ENCODE measurements at places on chromosomes 1 and 21.

DNA sequence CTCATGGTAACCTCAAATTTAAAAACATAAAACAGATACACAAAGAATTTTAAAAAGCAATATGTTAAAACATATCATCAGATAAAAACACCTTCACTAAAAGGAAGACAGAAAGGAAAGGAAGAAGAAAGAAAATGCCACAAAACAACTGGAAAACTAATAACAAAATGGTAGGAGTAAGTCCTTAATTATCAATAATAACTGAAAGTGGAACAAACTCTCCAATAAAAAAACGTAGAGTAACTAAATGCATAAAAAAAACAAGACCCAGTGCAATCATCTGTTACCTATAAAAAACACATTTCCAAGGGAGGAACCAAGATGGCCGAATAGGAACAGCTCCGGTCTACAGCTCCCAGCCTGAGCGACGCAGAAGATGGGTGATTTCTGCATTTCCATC is 47.1 kb upstream of the ACADM start:
- DNase-seq, result no peak

DNA sequence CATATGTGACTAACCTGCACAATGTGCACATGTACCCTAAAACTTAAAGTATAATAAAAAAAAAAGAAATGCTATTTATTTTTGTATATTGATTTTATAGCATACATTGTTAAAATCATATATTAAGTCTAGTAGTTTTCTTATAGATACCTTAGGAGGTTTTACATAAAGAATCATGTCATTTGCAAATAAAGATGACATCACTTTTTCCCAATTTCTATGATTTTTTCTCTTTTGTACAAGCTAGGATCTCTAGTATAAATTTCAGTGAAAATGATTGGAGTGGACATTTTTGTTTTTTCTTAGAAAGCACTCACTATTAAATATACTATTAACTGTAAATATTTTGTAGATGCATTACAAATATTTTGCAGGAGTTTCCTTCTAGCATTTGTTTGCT is 20.5 kb upstream of the NTMT2 start:
- no peak for DNase-seq

DNA sequence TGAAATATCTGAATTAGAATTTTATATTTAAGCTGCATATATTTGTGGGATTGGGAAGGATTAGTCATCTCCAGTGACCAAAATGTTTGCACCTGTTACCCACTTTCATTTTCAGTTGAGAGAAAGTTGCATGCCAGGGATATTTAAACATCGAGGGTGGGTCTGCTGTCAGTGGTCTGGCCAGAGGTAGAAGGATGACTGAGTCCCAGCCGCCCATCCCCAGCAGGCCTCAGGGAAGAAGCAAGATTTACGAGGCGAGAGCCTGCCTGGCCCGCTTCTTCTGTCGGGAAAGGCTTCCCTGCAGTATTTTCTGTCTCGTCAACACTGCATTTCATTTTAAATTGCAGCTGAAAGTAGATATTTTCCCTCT is 1.4 kb upstream of the MAN1C1 start:
- DNase-seq, result no peak

DNA sequence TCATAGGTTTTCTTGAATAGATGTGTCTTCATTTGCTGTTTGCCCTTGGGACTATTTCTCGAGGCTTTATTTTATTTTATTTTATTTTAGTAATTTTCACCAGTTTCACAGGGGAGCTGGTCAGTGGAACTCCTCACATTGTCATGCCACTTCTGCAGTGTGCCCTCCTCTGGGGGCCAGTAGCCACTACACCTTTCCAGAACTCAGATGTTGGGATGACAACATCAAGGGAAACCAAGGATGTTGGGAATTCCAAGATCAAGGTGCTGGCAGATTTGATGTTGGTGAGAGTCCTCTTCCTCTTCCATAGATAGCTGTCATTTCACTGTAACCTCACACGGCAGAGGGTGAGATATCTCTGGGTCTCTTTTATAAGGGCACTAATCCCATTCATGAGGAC is 35.5 kb downstream of the SLC26A9 start:
- DNase-seq, result no peak

DNA sequence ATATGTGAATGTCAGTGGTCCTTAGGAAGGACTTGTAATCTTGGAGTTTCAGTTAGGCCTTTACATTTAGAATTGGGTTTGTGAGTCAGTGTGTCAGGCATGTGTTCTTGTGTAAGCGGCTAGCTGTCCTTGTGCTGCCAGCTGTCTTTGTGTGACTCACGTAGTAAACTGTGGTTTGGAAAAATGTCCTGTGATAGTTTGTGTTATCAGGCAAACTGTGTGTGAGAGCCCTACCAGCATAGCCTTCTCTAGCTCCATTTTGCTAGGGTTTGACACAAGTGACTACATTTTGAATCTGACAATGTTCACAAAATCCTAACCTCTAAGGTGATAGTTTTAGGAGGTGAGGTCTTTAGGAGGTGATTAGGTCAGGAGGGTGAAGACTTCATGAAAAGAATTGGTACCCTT is 6.9 kb upstream of the SLC35D1 start:
- no peak for DNase-seq

DNA sequence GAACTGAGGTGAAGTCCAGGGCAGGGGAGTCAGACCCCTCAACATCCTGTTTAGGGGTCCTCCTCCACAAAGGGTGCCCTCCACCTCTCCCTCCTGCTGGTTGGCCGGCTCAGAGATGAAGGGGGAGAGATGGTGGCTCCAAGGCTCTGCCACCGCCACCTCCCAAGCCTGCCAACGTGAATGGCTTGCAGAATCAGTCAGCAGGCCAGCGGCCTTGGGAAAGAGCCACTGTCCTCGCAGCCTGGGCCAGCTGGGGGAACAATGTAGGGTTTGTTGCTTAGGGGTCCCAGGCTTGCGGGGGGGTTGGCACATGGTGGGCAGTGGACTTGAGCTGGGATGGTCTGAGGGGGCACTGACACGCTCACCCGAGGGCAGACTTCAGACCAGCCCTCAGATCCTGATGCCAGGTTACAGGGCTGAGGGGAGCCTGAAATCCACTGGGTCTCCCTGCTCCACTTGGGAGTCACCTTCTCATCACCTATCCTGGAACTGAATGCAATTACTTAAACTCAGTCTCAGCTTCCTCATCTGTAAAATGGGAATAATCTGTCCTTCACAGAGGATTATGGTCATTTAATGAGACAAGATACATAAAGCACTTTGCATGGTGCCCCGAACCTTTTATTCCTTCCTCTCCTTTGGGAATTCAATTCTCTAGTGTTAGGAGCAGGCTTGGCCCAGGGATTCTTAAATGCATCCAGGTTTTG is 8.3 kb downstream of the GPR37L1 start:
- DNase-seq, result no peak

- no peak for DNase-seq
These were observed 55.8 kb upstream of the SGIP1 start for GRCh38 chr1:66478116-66478515.

DNA sequence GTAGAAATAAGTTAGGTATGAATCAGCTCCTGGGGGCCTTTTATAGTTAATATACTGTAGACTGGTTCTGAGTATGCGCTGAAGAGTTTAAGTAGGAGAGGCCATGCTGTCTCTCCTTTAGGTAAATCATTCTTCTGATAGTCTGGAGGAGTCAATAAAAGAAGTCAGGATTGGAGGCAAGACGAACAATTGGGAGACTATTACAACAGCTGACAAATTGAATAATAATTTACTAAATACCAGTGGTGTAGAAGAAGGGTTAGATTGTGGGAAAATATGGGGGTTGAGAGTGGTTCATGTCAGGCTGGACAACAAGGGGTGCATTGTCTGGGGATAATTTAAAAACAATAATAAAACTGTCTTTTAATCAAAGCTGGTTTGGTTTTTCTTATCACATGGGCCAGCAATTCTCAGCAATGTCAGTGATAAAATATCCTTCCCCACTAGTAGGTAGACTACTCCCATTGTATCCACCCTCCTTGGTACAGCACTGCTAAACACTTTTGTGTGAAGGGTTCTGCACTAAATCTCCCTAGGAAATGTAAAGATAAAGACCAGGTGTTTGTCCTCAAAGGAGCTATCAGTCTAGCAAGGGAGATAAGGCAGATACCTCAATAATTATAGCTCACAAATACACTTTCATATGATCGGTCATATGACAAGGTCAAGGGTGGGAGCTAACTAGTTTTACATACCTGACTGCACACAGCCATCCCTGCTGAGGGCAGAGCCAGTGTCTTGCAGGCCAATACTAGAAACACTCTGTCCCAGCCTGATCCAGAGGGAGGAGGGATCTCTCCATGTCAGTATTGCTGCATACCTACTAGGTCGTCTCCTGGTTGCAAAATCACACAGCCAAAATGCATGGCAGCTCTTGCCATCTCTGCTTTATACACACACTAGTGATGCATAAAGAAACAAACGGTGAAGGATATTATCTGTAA is 299.7 kb downstream of the VAV3 start:
- DNase-seq, result no peak

GRCh38 chr1:53328009-53328461 is at the start of gene LRP8:
TSS of gene LRP8 (minus strand) at chr1:53328070. CDS start at chr1:53327912, 158 bp downstream.
- DNase-seq, result peak; percentile 68
